Muscle of leg (tissue), 16 donors: ENCODE measurements at places on chromosomes 12 and 14. TPM values are rescaled to one million over a fixed set of nuclear protein-coding genes. Genes with fewer than 3 reads are reported as not detected.

SLC38A4 gene
- total RNA-seq = 5.6 TPM

SMCO3 gene
- total RNA-seq = 0.40 TPM

OTOGL gene
- total RNA-seq = 0.40 TPM

DGLUCY gene
- 29.2 TPM for total RNA-seq

MYH6 gene
- total RNA-seq = 0.66 TPM

ANGEL1 gene
- total RNA-seq = 8.5 TPM

LPAR5 gene
- 0.58 TPM for total RNA-seq

KLRC3 gene
- 0.09 TPM for total RNA-seq

PDE3A gene
- total RNA-seq = 11.3 TPM

DACT1 gene
- total RNA-seq = 26.6 TPM

APOLD1 gene
- 8.8 TPM for total RNA-seq

FAM234B gene
- total RNA-seq = 5.1 TPM

OR6C68 gene
- total RNA-seq = not detected

CD163L1 gene
- 9.4 TPM for total RNA-seq

EFCAB11 gene
- 8.6 TPM for total RNA-seq

CBLN3 gene
- total RNA-seq = 1.2 TPM

REC8 gene
- total RNA-seq = 2.1 TPM

SERPINA5 gene
- 0.18 TPM for total RNA-seq

PLEKHA5 gene
- total RNA-seq = 21.1 TPM

NKX2-1 gene
- total RNA-seq = not detected

AQP2 gene
- total RNA-seq = not detected

TAS2R30 gene
- total RNA-seq = 4.3 TPM

PPFIA2 gene
- total RNA-seq = 3.1 TPM

AP5M1 gene
- 22.9 TPM for total RNA-seq

PLCZ1 gene
- total RNA-seq = not detected

COX8C gene
- total RNA-seq = not detected
